Activated CD4-positive, alpha-beta T cell treated with anti-CD3 and anti-CD28 coated beads for 24 hours (primary cell): ENCODE measurements at places on chromosomes 13 and 19.

- no peak for DNase-seq
Measured at GRCh38 chr19:54302257-54302656, 10.7 kb downstream of the LILRA5 start.

DNA sequence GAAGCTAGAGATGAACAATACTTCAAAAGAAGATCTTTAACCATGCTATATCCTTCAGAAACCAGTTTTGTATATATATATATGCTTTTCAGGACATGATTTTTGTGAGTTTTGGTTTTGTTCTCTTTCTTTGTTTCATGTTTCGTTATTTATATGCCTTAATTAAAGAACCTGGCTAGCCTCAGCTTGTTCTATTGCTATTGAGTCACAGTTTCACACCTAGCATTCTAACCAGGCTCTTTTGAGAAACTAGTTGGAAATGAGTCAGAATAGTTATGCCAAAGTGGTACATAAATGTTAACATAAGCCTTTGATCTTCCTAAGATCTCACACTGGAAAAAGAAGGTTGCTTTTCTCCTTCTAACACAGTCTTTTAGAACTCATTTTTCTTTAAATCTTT lies 1925.2 kb downstream of the OLFM4 start:
- DNase-seq, result no peak

GRCh38 chr13:111336666-111337065 lies 16.2 kb downstream of the TEX29 start:
- DNase-seq, result no peak

DNA sequence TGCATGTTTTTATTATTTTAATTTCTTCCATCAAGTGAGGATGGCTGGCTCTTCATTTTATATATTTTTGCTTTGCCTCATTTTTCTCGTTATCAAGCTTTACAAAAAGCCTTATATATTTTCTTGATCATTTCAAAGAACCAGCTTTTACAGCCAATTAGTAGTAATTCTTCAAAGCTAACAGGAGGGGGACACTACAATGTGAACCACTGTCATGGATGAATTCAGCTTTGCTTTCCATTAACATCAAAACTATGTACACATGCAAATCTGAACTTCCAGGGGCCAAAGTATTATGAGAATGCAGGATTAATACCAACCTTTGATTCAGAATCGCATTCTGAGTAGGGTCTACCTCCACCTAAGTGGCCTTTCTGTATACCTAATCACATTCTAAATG lies 11.1 kb downstream of the UQCRFS1 start:
- DNase-seq, result no peak

GRCh38 chr19:1503089-1503924 lies 9.5 kb downstream of the ADAMTSL5 start:
- DNase-seq, result peak; percentile 56

GRCh38 chr19:5364674-5365073 lies 24.1 kb upstream of the PTPRS start:
- DNase-seq, result no peak

- no peak for DNase-seq
Measured at GRCh38 chr13:25874064-25874737, 177.6 kb downstream of the SHISA2 start.

GRCh38 chr19:30001791-30002190 lies 59.8 kb downstream of the URI1 start:
- DNase-seq, result no peak

DNA sequence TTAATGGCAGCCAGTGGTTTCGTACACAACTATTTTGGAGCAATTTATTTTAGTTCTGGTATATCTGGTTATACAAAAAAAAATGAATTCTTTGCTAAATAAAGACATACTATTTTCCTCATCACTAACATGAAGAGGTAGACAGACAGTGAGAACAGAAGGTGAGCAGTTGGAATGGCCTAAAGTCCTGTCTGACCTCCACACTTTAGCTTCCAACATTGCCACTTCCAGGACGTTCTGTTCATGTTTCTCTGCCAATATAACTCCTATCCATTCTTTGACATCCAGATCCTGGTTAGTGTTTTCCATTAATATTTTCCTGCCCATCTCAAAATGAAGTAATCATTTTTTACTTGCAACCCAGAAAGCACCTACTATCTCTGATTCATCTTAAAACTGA lies 112.9 kb upstream of the FRY start:
- no peak for DNase-seq

- DNase-seq, result no peak
Measured at GRCh38 chr13:110197026-110197425, 109.9 kb downstream of the COL4A1 start.

GRCh38 chr13:99941086-99941485 lies 30.5 kb downstream of the ZIC5 start:
- DNase-seq, result no peak

DNA sequence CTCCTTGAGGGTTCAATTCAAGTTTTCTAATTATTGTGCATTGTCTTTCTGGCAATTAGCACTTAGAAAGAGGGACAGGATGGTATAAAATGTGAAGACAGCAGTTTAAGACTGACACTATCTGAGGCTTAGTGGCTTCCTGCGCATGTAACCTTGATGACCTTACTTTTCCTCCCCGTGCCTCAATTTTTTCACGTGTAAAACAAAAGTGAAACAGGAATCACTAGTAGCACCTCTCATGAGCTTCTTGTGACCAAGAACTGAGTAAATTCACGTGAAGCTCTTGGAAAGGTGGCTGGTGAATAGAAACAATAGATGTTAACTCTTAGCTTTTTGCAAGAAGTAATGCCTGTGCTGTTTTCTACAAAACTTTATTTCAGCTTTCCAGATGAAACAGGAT lies 233.9 kb downstream of the LMO7 start:
- DNase-seq, result no peak

DNA sequence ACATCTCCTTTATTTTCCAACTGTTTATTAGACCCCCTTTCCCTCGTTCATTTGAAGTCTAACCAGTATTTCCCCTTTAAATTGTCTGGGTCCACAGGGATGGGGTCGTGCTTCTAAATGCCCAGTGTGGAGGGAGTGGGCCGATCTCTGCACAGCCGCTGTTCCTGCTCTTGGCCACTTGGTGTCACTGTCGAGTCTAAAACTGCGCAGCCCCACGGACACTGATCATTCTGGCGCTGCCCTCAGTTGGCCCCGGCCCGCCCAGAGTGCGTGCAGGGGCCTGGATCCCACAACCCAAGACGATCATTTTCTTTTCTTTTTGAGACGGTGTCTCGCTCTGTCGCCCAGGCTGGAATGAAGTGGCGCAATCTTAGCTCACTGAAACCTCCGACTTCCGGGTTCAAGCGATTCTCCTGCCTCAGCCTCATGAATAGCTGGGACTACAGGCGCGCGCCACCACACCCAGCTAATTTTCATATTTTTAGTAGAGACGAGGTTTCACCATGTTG lies 12.0 kb downstream of the WDR88 start:
- peak; percentile 38 for DNase-seq

DNA sequence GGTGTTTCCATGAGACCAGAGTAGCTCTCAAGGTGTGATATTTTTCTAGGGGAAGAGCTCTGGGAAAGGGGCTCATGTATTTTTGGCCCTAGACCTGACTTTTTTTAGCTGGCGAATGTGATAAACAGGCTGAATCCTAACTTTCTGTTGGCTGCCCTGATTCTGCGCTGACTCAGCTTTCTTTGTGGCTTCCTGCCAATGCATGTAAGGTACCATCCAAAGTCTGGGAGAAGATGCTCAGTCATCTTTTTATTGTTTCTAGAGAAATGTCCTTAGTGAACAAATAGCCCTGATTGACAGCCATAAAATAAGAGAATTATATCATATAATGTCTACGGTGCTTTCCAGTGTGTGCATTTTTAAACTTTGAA lies 113.6 kb upstream of the MBNL2 start:
- no peak for DNase-seq

- DNase-seq, result peak; percentile 10
Measured at GRCh38 chr19:13441810-13442512, 64.3 kb downstream of the CACNA1A start.

GRCh38 chr13:33206425-33206824 lies 79.1 kb downstream of the STARD13 start:
- DNase-seq, result no peak

GRCh38 chr19:10182076-10182475 lies 12.7 kb downstream of the DNMT1 start:
- DNase-seq, result no peak

DNA sequence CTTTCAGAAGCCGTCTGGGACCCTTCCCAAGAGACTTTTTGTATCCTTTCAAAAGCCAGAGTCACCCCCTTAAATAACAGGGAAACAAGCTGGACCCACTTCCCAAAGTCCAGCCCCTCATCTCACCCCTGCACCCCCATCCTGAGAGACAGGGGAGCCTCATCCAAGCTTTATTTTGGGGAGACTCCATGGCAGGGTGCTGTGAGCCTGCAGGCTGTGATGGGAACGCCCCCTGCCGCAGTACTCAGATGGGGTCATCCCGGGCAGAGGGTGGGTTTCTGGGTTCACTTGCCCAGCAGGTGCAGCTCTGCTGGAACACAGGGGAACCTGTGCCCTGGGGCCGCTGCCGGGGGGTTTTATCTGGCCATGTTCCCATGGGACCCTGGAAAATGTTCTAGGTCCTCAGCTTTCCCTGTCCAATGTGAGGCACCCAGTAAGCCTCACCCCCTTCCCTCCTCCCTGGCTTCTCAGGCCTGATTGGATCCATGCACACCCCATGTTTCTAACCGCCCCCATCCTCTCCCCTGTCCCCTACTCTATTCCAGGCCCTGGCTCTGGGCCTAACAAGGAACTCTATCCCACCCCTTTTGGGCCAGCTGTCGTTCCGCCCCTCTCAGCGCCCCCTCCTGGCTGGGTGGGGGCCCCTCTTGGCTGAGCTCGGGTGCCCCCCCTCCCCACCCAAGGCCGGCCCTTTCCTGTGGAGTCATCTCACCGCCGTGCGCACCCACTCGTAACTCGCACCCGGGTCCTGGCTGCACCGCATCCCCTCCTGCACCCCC lies 1.0 kb downstream of the HIF3A start:
- DNase-seq, result no peak

GRCh38 chr19:20863176-20863575 lies 59.9 kb upstream of the ZNF85 start:
- no peak for DNase-seq

DNA sequence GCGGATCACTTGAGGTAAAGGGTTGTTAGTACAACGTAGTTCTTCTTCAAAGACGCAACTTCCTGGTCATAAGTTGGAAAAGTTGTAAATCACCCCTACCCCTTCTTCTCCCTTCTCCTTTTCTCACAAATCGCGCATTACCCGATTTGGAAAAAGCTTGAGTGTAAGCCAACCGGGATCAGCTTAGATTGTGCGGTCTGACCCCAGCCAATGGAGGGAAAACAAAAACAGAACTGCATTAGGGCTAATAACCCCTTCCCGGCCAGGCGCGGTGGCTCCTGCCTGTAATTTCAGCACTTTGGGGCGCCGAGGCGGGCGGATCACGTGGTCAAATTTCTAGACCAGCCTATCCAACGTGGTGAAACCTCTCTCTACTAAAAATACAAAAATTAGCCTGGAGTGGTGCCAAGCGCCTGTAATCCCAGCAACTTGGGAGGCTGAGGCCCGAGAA lies 806 bp downstream of the ZNF90 start:
- DNase-seq, result no peak

- no peak for DNase-seq
Measured at GRCh38 chr13:69287050-69287698, 820.5 kb upstream of the ATXN8OS start.
